Natural killer cell treated with Interleukin-12 subunit alpha and Interleukin-12 subunit beta and Interleukin-15 and Interleukin-18, amount 100 ng/mL, for 72 hours (primary cell): ENCODE measurements at places on chromosomes 13 and 19. TPM values are rescaled to one million over a fixed set of nuclear protein-coding genes. Genes with fewer than 3 reads are reported as not detected.

Gene AXL
- total RNA-seq = not detected

Gene PRODH2
- not detected for total RNA-seq

Gene SLC6A16
- 5.3 TPM for total RNA-seq

Gene F10
- total RNA-seq = not detected

Gene HSD17B14
- not detected for total RNA-seq

Gene RTBDN
- total RNA-seq = not detected

Gene CASP14
- not detected for total RNA-seq
